Activated CD4-positive, alpha-beta T cell treated with anti-CD3 and anti-CD28 coated beads, Interleukin-2, amount 10 ng/mL, durations not matched to agents 7 days and 5 days (primary cell): ENCODE measurements at places on chromosomes 2 and 18. TPM values are rescaled to one million over a fixed set of nuclear protein-coding genes. Genes with fewer than 3 reads are reported as not detected.

DNA sequence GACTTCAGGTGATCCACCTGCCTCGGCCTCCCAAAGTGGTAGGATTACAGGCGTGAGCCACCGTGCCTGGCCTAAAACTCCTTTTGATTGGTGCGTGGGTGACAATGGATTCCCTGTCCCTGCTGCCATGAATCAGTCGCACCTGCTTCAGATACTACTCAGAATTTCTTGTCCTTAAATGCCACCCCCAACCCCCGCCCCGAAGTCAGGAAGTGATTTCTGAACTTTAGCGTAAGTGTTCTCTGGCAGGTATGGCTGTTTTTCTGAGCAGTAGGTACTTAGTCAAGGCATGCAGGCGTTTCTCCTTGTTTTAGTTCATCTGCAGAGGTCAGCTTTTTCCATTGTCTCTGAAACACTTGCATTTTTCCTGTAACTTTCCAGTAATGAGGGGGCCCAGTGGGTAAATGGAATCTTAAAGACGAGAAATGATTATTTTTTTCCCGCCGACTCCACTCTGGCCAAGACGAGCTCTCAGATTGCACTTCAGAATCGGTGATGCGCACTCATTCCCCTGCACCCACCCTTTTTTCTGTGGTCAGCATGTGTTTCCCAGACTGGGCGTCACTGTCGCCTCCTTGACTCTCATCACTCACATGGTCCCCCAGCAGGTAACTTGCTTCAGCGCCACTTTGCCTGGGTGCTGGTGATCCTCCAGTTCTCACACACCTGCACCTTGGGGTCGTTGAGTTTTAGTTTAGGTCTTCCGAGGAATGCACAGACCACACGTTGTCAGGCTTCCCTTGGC is 179.7 kb downstream of the GBX2 start:
- H3K4me1 ChIP-seq: no peaks in the 10 kb centered on the region
- DNase-seq: no peak
- H3K27me3 ChIP-seq: peaks cover 5% of the 10 kb centered on the region
- H3K4me3 ChIP-seq: no peak overlapping the region

NT5DC4 gene
- not detected for total RNA-seq

CTIF gene
- total RNA-seq: 2.7 TPM

DNA sequence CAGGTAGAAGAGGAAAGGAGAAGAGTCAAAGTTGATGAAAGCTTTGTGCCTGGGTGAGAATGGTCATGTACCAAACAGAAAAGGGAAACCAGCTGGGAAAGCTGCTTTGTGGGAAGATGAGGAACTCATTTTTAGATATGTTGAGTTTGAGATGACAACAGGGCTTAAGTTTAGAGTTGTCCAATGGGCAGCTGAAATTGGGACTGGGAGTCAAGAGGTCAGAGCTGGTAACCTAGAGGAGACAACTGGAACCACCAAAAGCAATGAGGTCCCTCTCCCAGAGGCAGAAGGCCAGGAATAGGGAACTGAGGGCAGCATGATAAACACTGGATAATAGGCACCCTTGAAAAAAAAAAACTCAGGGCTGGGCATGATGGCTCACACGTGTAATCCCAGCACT is 48.8 kb downstream of the SLC4A1AP start:
- no peaks in the 10 kb centered on the region for H3K36me3 ChIP-seq
- H3K4me1 ChIP-seq: peaks cover 15% of the 10 kb centered on the region
- H3K27ac ChIP-seq: no peak overlapping the region
- no peak for DNase-seq
- H3K27me3 ChIP-seq: peaks cover 11% of the 10 kb centered on the region

- H3K4me3 ChIP-seq: no peak overlapping the region
- H3K4me1 ChIP-seq: no peaks in the 10 kb centered on the region
- DNase-seq: no peak
- H3K27ac ChIP-seq: no peak overlapping the region
Observed at GRCh38 chr2:16135913-16136310, 195.6 kb downstream of the MYCN start.

ALPG gene
- total RNA-seq: not detected
